ENCODE measurements at places on chromosomes 1 and 21.
A peak's percentile ranks its signal among the peaks of the same experiment; 100 is the strongest.

GRCh38 chr1:15251857-15252835 is 5.1 kb downstream of the FHAD1 start:
- DNase-seq, result no peak

- DNase-seq, result no peak
These were observed 226.5 kb downstream of the SMYD3 start for GRCh38 chr1:246280551-246280950.

DNA sequence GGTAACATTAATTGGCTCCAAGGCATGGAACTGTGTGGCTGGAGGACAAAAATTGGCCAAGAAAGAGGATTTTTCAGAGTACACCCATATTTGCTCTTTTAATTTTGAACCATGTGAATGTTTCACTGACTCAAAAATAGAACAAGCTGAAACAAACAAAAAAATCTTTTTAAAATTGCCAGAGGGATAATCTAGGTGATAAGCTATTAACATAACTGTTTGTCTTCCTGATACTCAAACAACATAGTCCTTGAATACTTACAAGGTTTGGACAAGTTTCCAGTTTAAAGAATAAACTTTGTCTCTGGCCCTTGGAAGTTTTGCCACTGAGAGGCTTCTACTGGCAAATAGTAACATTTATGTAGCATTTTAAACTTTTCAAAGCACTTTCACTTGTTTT is 30.0 kb upstream of the PIGC start:
- no peak for DNase-seq

DNA sequence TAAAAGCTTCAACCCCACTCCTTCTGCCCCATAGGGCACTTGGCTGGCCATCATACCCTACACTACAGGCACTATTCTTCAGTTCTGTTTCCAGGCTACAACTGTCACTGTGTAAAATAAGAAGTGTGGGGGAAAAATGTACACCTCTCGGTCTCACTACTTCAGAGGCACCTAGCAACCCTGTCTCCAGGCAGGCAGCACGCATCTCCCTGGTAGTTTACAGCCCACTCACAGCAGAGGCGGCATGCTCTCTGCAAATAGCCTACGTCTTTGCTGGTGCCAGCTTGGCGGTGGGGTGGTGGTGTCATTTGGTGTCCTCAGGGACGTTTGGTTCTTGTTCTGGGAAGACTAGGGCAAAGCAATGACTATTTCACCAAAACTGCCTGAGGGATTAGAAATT is 48.2 kb upstream of the BTG3 start:
- no peak for DNase-seq

DNA sequence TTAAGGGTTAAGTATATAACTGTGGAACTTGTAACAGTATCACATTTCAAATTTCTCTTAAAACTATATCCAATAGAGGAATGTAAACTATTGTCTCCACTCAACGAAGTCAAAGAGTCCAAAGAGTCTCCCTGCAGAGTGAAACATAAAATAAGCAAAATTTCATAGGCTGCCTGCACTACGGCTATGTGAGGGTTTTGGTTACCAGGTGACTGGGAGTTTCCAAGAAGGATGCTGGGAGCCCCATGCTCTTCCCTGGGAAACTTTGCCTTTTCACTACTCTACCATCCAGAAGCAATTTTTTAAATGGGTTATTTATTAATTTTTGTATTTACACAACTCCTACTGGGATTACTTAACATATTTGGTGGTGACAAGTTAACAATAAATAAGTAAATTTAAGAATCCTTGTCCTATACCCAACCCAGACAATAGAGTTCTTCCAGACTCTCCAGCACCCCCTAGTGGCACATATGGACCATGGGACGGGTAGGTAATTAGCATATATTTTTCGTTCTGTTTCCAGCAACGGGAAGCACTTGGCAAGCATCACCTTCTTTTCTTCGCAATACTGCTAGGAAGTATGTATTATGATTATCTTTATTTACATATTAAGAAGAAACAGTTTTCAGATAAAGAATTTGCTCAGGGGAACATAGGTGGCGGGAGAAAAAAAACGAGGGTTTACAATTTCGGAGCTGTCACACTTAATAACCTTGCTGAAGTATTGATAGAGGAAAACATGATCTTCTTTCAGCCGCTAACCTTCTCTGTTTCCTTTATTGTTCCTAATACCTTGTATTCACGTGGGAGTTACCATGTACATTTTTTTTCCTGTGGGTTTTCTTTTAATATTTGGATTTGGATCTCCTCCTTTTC is 3.5 kb downstream of the FMO2 start:
- no peak for DNase-seq

- peak; percentile 72 for DNase-seq
These were observed 1.2 kb upstream of the LUZP1 start for GRCh38 chr1:23169727-23170335.

DNA sequence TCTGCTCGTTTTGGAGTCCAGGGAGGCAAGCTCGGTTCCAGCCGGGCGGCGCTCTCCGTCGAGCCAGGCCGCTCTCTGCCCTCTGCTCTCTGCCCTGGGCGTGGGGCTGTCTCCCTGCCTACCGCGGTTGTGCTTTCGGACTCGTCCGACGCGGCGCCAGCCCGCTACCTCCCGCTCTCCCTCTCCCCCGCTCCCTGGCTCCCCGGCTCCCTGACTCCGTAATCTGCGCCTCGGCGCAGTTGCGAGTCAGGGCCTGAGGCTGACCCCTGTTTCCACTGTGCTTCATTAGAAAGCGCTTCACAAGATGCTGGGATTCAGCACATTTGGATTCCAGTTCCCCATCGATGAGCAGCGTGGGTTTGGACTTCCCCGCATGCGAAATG is 2.2 kb downstream of the SOX13 start:
- no peak for DNase-seq

GRCh38 chr21:27173053-27173452 is 206.2 kb upstream of the ADAMTS5 start:
- no peak for DNase-seq
